Fibroblast of pulmonary artery (primary cell): ENCODE measurements at places on chromosomes 7 and 10.

GRCh38 chr7:108716783-108717182 lies 147.1 kb downstream of the DNAJB9 start:
- peak; percentile 13 for DNase-seq

DNA sequence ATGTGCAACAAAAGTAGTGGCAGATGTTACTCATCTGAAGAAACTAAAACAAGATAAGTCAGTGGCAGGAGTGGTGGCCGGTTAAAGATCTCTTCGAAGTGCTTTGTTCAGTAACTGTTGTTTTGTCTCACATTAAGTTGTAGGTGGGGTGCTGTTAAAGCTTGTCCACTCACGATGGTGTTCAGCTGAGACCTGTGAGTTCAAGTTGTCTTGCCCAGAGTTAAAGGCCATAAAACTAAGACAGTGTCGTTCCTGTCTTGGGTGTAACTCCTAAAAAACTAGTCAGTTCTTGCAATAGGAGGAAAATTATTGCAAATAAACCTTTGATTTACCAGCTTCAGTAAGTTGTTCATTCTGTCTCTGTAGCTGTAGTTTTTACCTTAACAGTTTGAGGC lies 857 bp upstream of the FOXP2 start:
- no peak for DNase-seq

GRCh38 chr7:50202052-50202555 lies 102.4 kb upstream of the IKZF1 start:
- DNase-seq = no peak

DNA sequence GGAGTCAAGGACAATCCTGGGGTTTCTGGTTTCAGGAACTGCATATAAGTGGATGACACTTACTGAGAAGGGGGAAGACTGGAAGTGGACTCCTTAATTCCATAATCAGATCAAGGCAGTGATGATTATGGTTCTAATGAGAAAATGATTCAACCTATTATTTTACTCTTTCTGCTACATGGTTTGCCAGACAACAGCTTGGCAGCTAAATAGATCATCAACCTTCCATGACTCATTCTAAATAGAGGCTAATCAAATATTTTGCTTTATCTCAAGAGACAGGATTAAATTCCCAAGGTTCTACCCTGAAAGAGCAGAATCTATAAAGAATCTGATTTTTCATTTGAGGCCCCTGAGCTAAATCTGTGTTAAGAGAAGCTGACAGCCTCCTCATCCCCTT lies 46.3 kb downstream of the CNNM1 start:
- no peak for DNase-seq

GRCh38 chr10:26621889-26622711 lies 75.4 kb upstream of the PDSS1 start:
- peak; percentile 17 for DNase-seq

- peak; percentile 64 for DNase-seq
Observed at GRCh38 chr7:95871075-95871848, 98.9 kb downstream of the DYNC1I1 start.

DNA sequence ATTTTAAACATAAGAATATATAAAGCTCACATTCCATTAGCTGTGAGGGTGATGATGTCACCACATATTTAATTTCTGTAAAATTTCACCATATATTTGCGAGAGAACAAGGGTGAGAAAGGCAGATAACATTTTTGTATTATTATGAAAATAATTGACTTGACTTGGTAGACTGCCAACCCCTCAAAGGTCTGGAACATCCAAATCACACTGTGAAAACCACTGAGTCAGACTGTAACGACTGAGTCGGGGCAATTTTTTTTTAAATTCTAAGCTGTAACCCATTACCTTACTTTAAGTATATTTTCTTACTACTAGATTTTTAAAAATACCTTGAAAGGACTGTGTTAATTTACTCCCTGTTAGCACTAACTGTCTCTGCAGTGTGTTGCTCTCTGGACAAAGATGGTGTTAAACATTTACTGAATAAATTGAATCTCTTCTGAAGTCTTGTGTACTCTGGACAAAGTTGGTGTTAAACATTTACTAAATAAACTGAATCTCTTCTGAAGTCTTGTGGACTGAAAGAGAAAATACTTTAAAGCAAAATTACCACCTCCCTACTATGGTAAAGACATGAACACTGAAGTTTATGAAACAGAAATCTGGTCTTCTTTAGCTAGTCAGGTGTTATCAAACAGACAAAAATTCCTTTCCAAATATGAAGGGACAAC lies 14.1 kb downstream of the PDZD8 start:
- peak; percentile 35 for DNase-seq

DNA sequence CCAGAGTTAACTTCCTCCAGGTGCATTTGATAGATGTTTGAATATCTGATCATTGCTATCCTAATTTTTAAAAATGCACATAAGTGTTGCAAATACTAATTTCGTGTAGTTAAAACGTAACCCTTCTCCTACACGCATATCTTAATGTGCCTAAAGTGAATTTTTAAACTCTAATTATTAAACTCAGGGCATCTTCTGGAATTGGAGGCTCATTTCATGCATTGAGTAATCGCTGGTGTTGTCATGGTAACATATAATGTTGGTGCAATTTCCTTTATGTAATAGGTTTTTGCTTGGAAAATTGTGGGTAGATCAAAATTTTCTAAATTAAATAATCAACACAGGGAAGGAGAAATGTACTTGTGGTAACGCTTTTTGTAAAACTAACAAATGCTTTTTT lies 56.2 kb downstream of the ARMC3 start:
- peak; percentile 51 for DNase-seq

GRCh38 chr7:17069146-17069545 lies 187.4 kb upstream of the AGR3 start:
- no peak for DNase-seq

DNA sequence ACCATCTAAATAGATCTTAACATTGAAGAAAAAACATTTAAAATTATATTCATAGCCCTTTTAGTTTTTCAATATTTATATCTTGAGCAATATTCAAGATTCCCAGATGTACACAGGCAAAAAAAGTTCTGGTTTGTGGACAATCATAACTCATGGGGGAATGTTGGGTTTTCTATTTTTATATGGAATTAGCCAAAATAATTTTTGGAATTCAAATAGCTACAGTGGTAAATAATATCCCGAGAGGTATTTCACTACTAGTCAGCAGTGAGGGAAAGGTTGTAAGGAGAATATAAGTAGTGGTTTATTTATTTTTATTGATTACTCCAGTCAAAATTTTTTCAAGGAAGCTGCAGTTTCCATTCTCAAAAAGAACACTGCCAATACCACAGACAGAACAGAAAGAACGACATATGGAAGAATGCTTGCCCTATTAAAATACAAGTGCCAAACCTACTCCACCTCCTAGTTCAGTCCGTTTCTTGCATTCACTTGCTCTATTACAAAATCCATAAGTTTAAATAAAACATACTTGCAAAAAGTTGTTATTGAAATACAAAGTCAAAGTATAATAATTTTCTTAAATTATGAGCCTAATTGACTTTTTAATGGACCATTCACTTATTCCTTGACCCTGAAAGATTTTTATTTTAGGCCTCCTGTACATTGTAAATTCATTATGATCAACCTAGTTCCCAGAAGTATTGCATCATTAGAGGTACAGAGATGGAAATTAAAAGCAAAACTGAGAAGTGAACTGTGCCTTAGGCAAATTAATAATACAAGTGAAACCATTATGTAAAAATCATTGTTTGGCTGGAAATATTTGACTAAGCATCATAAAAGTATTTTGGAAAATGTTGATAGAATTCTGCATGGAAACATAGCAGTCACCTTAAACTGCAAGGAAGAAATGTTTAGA lies 533.2 kb downstream of the PARD3 start:
- DNase-seq = no peak

DNA sequence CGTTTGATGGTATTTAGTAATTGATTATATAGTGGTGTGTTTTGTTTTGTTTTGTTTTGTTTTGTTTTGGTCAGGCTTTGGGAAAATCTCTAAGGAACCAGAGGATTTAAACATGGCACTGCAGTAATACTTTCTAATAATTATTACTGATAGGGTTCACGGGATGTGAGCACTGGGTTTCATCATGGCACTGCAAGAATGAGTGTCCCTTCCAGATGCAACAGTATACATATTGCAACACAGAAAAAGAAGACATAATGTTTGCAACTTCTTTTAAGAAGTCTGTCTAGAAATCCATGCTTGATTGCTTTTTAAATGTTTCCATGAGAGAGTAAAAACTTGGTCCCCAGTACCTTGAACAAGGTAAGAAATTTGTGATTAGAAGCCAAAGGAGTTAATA lies 2.2 kb upstream of the CDCA7L start:
- no peak for DNase-seq

DNA sequence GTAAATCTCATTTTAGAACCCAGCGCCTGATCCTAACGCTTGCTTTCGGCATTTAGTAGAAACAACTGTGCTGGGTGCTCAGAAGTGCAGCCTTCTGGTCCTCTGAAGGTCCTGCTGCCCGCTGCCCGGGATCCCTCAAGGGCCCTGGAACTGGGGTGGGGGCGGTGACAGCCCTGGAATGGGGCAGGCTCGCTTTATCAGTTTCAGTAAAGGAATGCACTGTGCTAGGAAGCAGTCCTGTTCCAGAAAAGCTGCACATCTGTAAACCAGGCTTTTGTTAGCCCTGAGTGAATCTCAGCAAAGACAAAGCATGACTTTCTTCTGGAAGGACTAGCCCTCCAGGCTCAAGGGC lies 254.6 kb downstream of the TNS3 start:
- peak; percentile 50 for DNase-seq

DNA sequence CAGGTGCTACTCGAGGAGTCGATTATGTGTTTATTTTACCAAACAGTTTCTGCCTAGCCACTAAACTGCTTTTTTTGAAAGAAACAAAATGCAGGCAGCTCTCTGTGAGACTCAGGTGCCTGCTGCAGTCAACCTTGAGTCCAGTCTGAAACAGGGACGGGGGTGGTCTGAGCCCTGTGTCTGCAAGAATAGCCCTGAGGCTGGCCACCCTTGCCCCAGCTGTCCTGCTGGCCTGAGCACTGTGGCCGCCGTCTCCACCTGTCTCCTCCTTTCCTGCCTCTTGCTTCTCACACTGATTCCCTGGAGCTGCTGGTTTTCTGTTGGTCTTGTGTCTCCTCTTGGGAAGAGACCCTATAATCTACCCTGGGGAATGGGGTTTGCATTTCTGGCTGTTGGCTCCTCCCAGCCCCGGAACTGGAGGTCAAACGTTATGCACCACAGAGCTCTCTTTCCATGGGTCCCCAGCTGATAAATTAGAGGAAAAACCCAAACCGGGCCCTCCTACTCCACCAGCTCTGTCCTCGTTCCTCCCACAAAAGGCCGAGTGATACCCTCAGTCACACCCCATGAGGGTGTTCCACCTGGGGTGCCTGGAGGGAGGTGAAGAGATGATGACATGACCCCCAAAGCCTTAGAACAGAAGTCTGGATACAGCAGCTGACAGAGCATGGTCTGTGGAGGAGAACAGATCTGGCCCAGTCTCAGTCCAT lies 15.0 kb upstream of the SLC18A3 start:
- no peak for DNase-seq

GRCh38 chr7:153388611-153389010 lies 629.1 kb downstream of the ACTR3B start:
- no peak for DNase-seq

GRCh38 chr7:128759242-128759641 lies 16.4 kb downstream of the OPN1SW start:
- DNase-seq = no peak

GRCh38 chr10:85532773-85533172 lies 833.8 kb downstream of the GRID1 start:
- no peak for DNase-seq

GRCh38 chr7:1386623-1387220 lies 72.5 kb downstream of the MICALL2 start:
- DNase-seq = no peak

DNA sequence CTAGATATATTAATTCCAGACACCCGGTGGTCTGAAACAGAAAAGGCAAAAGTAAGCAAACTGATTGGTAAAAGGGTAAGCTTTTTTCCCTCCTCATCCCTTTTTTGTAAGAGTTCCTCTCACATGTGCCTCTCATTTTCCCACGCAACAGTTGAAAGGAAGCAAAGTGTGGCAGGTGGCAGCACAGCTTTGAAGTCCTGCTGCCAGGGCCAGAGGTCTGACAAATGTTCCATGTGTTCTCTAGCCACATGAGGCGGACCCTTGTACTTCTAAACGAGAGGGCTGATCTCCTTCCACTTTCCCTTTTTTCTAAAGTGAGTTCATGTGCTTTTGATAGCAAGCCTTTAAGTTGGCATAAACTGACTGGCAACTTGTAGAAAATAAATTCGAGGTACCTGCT lies 217.5 kb downstream of the POLR1F start:
- no peak for DNase-seq

DNA sequence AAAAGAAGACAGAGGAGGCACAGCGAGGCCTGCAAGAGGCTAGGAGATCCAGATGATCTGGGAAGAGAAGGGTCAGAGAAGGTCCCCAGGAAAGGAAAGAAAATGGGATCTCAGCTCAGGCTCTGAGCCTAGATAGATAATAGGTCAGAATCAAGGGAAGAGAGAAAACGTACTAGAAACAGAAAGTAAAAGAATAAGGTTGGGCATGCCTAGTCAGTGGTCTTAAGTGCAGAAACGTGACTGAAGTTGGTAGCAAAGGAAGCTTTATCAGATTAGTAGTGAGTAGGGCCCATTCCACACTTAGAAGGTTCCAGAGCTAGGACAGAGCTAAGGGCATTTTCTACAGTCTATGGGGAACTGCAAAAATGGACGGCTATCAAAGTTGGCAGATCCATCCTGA lies 84.8 kb upstream of the ASAH2 start:
- DNase-seq = no peak

GRCh38 chr10:60031664-60032063 lies 125.3 kb upstream of the CCDC6 start:
- no peak for DNase-seq
